ENCODE measurements at places on chromosomes 7 and 10.

DNA sequence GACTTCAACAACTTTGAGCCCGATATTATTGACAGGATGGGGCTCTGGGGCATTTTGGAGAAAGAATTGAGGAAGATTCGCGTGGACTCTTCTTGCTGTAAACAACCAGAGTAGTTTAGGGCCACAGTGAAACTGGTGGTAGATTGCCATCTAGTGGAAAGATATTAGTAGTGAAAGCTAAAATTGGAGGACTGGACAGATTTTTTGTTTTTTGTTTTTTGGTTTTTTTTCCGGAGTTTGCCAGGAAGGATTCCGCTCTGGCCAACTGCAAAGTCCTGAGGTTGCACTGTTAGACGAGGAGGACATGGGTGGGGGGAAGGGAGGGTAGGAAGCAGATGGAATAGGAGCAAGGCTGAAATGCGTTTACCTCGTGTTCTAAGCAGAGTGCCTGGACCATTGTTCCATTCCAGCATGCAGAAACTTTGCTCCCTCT is 11.7 kb downstream of the NOBOX start:
- peak; percentile 54 for DNase-seq

DNA sequence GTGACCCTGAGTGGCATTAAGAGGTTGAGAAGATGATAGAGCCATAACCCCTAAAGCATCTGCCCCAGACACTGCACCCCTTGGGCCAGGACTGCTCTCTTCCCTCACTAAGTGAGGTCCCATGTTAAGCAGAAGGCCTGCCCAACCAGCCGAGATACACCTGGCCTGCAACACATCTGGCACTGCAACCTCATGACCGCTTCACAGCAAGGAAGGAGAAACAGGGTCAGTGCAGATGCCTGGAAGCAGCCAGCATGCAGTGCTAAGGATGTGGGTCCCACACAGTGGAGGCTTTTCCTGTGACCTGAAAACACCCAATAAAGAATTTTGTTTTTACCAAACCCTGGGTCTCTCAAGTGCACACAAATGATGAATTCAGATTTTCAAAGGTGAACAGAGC is 7.4 kb downstream of the NOD1 start:
- no peak for DNase-seq

DNA sequence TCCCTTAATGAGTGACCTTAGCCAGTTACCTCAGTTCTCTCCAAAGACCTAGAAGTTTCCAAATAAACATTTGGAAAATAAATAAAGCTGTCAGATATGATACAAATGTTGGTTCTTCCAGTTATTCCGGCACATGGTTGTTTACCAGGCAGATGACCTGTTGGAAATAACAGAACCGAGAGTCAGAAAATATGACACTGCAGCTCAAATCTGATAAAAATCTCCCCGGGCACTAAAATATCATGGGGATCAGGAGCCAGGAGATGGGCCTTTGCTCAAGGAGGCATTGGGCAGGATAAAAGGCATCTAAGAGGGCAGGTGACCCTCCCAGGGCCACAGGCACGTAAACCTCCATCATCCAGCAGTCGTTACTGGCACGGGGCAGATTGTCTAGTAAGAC is 164.0 kb upstream of the LYZL1 start:
- no peak for DNase-seq

DNA sequence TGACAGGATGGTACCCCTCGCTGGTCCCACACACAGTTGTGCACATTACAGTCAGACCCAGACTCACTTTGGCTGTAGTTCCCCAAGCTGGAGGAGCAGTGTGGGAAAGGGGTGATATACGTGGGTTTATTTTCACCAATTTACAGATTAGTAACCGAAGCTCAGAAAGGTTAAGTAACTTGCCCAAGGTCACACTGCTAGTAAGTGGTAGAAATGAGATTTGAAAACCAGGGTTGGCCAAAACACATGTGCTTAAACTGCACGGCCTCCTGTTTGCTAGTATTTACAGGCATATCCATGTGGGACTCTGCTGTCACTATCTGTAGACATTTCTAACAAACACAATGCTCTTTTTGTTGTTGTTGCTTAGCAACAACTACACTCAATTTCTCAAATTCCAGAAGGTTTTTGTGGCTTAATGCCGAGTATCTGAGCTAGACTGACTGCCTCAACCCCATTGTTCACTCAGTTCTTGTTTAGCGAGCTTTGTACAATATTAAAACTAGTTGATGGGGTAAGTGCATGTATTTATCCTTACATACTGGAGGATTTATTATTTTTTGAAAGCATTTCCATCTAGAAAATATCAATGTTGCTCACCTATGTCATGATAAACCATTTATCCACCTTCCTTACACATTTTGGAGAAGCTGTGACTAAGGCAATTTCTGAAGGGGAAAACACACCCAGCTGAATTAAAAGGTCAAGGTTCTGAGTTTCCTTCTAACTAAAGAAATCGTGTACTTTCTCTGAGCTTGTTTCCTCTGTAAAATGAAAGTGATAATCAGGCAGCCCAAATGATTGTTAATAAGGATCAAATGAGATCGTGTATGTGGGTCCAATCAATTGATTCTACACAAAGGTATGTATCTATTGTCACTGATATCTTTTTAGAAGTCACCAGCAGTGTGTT is 5.3 kb upstream of the TMEM139 start:
- no peak for DNase-seq

GRCh38 chr7:127447326-127447945 is 54.9 kb upstream of the ZNF800 start:
- no peak for DNase-seq

DNA sequence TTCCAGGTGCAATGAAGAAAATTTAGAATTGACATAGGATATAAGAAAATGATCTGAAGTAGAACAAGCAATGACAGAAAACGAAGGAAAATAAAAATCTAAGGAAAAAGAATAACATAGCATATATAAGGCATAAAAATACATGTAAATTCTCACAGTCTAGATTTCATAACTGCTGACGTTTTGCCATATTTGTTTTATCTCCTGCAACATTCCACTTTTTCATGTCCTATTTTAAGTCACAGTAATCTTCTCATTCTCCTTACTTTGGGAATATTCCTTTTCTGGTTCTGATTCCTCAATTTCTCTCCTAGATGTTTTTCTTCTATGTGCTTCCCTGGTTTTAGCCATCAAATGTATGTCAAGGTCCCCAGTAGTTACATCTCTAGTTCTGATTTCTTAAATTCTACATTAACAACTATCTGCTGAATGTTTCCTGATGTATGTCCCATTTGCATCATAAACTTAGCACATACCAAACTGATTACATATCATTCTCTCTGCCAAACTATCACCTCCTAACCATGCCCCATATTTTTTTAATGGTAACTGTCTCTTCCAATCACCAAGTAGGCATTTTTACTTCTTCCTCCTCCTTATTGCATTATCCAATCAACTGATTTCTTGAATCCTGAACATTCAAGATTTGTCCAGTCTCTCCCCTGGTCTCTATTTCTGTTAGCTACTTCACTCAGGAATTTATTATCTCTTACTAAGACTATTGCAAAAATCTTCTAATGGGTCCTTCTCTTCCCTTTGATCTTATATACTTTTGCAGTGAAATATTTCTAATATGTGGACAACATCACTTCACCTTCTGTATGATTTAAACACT is 171.3 kb downstream of the DNAJC1 start:
- no peak for DNase-seq

DNA sequence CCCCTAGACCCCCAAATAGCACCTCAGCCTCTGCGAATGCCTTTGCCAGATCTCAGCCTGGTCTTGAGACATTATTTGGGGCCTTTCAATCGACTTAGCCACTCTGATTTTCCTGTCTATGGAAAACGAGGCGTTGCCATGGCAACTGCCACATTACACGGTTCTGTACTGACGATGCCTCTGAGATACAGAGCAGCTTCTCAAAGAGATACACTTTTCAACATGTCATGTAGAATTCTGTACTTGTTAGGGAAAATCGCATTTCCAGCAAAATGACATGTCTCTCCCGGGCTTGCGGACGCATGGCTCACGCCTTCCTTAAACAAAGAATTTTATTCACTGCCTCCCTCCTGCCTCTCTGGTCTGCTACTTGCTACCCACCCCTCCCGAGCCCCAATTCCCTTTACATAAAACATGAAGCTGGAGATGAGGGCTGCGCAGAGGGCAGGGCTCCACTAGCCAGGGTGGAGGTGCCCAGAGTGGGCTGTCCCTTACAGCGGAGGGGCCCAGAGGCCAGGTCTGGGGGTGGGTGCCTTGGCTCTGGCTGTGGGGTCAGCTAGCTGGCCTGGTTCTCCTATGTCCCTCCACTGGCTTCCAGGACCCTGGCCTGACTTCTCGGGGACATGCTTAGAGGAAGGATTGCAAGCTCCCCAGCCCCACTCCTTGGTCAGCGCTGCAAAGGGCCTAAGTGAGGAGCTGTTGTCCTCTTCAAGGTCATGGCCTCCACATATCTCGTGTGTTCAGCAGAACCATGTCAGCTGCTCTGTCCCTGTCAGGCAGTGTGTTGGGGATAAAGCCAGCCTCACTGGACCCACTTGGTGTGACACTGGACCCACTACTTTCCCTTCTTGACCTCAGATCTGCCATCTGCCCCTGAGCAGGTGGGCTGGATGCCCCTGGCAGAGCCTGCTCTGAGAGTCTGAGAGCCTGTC is 342.5 kb downstream of the RPS24 start:
- no peak for DNase-seq
